Stimulated activated CD8-positive, alpha-beta memory T cell treated with anti-CD3 and anti-CD28 coated beads, Interleukin-15, amount 100 ng/mL, for 24 hours (primary cell): ENCODE measurements at places on chromosomes 3 and 15.

DNA sequence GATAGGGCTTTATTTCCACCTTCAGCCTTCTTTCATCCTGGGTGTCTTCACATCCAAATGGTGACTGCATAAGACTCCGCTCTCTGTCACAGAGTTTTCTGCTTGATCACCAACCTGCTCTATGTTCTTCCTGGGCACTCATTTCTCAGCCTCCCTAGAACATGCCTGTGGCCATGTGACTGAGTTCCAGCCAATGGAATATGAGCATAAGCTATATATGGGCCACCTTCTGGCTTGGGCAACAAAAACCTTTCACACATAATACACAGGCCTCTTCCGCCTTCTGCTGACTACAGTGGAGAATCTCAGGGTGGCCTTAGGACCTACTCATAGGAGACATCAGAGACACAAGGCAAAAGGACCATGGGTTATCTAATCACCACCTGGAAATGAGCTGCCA lies 51.2 kb upstream of the MED12L start:
- DNase-seq, result no peak

- no peak for DNase-seq
Observed at GRCh38 chr3:40523781-40524180, 979 bp upstream of the ZNF621 start.

GRCh38 chr3:148583793-148584192 lies 113.9 kb upstream of the AGTR1 start:
- no peak for DNase-seq

DNA sequence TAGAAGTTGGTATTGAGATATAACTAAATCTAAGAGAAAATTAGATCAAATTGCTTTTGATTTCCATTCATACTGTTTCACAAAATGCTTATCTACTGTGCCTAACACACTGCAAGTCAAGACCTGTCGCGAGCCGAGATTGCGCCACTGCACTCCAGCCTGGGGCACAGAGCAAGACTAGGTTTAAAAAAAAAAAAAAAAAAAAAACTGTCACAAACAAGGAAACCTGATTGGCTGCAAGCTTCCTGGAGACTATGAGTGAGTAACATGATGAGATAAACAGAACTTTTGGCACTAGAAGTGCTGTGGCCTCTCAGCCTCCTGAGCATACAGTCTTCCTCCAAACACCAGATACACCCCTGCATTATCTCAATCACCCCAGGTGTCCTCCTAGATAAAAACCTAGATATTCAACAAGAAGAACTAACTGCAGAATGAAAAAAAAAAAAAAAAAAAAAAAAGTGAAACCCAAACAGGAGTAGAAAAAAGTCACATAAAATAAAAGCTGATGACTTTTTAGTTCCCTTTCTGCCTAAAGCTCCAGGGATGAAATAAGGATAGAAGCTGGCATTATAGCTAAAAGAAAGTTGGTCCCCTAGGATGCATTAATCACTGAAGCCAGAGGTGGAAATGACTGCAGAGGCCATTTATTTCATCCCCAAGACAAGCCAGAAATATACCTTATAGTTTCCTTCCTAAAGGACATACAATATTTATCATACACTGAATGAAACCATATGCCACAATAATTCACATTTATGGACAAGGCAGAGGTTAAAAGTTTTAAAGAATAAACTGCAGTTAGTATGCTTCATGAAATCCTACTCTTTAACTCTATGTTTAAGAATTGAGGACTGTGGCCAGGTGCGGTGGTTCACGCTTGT lies 82.4 kb downstream of the P3H2 start:
- no peak for DNase-seq

GRCh38 chr3:98540346-98540745 lies 8.6 kb downstream of the GPR15 start:
- no peak for DNase-seq

DNA sequence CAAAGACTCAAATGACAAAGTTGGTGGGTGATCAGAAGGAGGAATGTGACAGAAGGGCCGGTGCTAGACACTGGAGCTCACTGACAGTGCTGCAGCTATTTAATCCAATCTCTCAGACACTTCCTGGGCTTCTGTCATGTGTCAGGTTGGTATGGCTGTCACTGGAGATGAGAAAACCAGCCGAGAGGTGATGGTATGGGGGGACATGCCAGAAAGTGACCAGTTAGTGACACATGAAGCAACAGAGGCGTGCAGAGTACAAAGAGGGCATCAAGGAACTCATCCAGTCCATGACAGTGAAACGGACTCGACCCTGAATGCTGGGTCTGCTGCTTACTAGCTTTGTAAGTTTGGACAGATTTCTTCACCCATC lies 219.5 kb downstream of the CADPS start:
- DNase-seq, result no peak
